ENCODE measurements at places on chromosomes 1 and 21. TPM values are rescaled to one million over a fixed set of nuclear protein-coding genes. Genes with fewer than 3 reads are reported as not detected.

DNA sequence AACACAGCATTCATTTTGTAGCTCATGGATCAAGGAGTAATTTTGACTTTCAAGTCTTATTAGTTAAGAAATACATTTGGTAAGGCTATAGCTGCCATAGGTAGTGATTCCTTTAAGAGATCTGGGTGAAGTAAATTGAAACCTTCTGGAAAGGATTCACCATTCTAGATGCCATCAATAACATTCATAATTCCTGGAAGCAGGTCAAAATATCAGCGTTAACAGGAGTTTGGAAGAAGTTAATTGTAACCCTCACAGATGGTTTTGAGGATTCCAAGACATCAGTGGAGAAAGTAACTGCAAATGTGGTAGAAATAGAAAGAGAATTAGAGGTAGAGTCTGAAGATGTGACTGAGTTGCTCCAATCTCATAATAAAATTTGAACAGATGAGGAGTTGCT lies 216.6 kb downstream of the GREM2 start:
- DNase-seq: no peak

NPR1 gene
- not detected for total RNA-seq

DNA sequence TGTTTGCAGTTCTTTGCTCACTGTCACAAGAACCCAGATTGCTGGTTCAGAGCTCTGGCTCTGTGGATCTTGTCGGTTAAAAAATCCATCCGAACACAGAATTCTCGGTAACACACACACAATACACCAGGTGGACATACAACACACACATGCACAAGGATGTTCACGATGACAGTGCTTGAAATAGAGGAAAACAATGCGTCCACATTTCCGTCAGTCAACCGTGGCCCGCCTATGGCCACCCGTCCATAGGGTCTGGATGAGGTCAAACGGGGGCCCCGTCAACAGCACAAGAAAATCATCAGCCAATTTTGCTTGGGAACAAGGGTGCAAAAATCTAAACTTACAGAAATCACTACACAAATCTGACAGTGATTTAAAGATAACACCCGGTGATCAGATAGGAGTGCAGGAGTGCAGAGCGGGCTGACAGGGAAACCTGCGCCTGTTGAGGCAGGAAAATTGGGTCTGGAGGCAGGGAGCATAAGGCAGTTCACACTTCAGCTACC lies 50.4 kb upstream of the SLC19A1 start:
- no peak for DNase-seq

SAMD11 gene
- total RNA-seq: 0.54 TPM

TMEM269 gene
- total RNA-seq: 1.7 TPM

GRCh38 chr1:24363994-24364393 lies 44.8 kb downstream of the GRHL3 start:
- no peak for DNase-seq

DNA sequence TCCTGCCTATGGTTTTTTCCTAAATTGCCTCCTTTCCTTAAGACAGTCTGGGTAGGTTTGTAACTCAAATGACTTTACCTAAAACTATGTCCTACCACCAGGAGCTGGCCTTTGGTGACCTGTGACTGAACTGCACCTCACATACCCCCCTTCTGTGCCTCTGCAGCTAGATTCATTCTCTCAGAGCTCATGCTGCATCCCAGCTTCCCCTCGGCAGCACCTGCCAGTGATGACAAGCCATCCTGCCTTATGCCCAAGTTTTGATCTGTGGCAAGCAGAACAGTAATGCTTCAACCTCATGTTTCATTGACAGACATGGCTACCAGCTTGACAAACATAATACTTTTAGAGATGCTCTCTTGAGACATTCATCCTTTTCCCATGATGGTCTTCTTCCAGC lies 141.9 kb downstream of the TSEN15 start:
- no peak for DNase-seq

KIRREL1 gene
- total RNA-seq: 31.4 TPM

- DNase-seq: no peak
Measured at GRCh38 chr1:172766462-172766861, 107.6 kb downstream of the FASLG start.

GRCh38 chr1:192256674-192257334 lies 60.0 kb upstream of the RGS21 start:
- no peak for DNase-seq

FCRL1 gene
- total RNA-seq: not detected

DNA sequence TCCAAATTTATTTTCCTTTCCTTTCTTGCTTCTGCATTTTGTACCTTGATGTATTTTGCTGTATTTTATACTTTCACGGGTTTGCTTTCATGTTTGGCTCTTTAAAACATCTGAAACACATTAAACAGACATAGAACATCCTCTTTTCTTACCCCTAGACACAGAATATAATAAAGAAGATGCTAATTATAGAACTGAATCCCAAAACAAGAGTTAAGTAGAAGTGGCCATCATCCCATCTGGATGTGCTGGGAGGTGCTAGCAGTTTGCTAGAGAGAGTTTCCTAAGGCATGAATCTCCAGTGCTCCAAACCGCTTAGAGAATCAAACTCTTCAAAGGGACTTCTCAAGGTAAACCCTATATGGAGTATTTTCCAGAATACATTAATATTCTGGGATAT lies 53.9 kb upstream of the GNG12 start:
- DNase-seq: no peak

SRRM1 gene
- 122 TPM for total RNA-seq

All from Calu3 (cell line).